ENCODE measurements at places on chromosomes 11 and 22. TPM values are rescaled to one million over a fixed set of nuclear protein-coding genes. Genes with fewer than 3 reads are reported as not detected.

GRAP2 gene
- total RNA-seq = not detected

TMEM109 gene
- 77.4 TPM for total RNA-seq

GGTLC3 gene
- total RNA-seq = not detected

GAB4 gene
- not detected for total RNA-seq

GRIK4 gene
- total RNA-seq = not detected

RIMBP3B gene
- 0.09 TPM for total RNA-seq

TMPRSS5 gene
- total RNA-seq = not detected

MS4A8 gene
- not detected for total RNA-seq

FLRT1 gene
- total RNA-seq = 0.12 TPM

MAPK8IP2 gene
- 2.7 TPM for total RNA-seq

IGLL1 gene
- not detected for total RNA-seq

OR52K1 gene
- not detected for total RNA-seq

MUC5AC gene
- total RNA-seq = not detected

CRYAB gene
- total RNA-seq = 88.3 TPM

PATE4 gene
- not detected for total RNA-seq

OR52N4 gene
- total RNA-seq = not detected

INS gene
- not detected for total RNA-seq

SDHAF2 gene
- total RNA-seq = 38.5 TPM

OR5B21 gene
- total RNA-seq = not detected

COMT gene
- 328 TPM for total RNA-seq

All from pericardium fibroblast (primary cell).